ENCODE measurements at places on chromosomes 4 and X.

- DNase-seq = no peak
Measured at GRCh38 chrX:3962511-3963311, 249.3 kb upstream of the PRKX start.

DNA sequence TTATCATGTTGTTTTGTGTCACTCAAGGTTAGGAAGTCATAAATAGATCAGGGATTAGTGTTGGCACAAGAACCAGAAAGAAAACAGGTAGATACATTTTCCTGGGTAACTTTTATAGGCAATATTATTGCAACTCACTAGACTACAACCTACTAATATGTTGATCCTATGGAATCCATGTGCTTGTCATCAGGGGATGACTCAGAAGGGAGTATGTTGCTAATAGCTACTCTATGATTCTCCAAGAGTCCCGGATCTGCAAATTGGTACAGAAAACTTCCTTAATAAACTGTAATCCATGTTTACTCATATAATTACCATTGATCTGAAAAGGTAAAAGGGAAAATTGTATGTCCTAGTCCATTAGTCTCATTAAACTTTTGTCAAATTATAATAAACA lies 11.7 kb upstream of the GNRHR start:
- no peak for DNase-seq

DNA sequence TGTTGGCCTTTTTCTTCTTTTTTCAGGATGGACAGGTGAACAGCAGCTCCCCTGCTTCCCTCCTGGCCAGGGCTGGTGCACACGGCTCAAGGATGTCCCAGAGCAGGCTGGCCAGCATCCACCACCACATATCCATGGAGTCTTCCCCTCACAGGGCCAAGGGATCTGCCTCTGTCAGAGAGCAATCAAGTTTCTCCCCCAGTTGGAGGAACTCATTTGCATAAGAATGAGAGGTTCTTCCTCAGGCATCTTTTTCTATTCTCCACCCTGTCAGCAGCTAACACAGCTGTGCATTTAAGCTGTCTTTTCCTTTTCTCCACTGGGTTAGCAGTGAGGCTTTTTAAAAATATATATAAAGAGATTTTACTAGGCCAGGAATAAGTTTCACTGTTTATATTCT lies 143.8 kb downstream of the ANAPC10 start:
- DNase-seq = no peak

GRCh38 chr4:145734576-145735346 lies 54.8 kb downstream of the C4orf51 start:
- no peak for DNase-seq

All from stimulated activated CD4-positive, alpha-beta T cell treated with anti-CD3 and anti-CD28 coated beads, Interleukin-12 subunit alpha, Interleukin-12 subunit beta, amount 100 ng/mL, for 4 hours (primary cell).